NCI-H1092 (cell line): ENCODE measurements at places on chromosomes 2 and 18.

GRCh38 chr2:226579519-226579918 is 220.1 kb downstream of the IRS1 start:
- no peak for DNase-seq

DNA sequence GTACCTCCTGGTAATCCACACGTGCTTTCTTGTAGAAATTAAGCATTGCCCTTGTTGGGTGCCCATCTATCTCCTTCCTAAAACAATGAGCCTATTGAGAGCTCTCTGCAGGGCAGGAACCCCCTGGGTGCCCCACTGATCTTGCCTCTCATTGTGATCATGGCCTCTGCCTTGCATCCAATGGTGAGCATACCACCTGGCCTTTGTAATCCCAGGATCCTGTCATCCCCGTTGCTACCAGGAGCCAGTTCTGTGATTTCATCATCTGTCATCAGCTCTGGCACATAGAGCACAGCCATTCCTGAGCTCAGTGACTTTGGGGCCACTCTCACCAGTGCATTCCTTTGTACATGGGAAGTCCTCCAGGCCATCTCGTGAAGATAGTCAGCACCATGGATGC is 381.0 kb upstream of the ID2 start:
- no peak for DNase-seq

- no peak for DNase-seq
These were observed 12.0 kb upstream of the MC5R start for GRCh38 chr18:13811993-13812392.

DNA sequence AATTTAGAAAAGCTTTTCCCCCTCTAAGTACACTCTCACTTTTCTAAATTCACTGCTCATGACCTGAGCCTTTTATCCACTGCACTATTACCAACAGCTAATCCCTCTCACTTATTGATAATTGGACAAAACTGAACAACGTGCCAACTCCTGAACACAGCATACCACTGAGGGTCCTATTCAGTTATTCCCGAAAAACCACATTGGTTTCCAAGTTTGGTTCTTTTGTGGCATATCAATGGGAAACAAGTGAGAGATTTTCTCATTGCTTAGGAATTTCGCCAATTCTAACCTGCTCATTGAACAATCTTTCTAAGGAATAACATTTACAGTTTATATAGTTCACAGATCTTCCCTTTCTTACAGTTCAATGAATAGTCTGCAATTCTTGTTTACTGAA is 977.4 kb downstream of the TMEM182 start:
- DNase-seq: no peak

- DNase-seq: no peak
These were observed 108.5 kb downstream of the VWC2L start for GRCh38 chr2:214519258-214519818.

GRCh38 chr18:9062418-9062751 is 40.1 kb upstream of the NDUFV2 start:
- DNase-seq: no peak

DNA sequence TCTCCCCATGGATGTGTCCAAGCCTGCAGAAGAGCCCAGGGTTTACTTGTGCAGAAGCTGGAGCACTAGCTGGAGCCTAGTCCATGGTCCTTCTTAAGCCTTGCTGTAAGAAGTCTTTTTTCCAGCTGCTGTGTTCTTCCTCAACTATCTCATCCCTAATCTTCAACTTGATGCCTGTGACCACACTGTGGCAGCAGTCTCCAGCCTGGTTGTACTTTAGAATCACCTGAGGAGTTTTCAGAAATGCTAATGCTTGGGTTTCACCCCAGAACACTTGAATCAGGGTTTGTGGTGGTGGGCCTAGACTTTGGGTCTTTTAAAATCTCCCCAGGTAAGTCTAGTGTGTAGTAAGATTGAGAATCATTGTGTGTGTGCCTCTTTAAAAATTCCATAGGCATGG is 173.6 kb downstream of the ADCYAP1 start:
- no peak for DNase-seq

- DNase-seq: no peak
These were observed 71.2 kb upstream of the ZNF236 start for GRCh38 chr18:76750917-76751890.
